Esophagus squamous epithelium (tissue), 5 donors: ENCODE measurements at places on chromosomes 11 and 22.

- no peak for DNase-seq
Observed at GRCh38 chr11:2826679-2827056, 58.9 kb downstream of the CDKN1C start.

DNA sequence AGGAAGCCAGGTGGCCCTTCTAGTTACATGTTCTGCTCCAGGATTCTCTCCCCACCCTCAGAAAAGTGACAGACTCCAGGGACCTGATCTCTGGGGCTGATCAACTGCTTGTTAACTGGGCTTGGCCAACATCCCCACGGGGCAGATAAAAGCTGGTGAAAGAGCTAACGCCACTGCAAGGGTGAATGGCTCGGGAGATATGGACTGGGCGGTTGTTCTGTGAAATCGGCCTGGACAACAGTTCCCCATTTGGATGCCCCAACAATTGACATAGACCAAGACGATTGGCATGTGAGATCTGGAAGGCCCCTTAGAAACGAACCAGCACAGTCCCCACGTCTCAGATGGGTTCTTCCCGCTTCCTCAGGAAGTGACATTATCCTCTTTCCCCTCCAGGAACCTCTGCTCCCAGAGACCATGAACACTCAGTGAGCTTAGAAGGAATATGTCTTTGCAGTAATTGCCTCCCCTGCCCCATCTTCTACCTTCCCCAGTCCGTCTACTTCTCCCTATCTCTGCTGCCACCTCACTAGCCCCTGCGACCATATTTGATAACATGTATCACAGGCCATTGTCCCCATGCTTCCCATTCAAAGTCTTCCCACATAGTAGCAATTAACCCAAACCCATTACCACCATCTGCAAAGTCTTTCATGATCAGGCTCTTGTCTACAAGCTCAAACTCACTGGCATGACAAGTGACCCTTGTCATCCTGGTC is 5.6 kb upstream of the PRG2 start:
- no peak for DNase-seq

GRCh38 chr11:131584785-131585592 is 214.6 kb downstream of the NTM start:
- no peak for DNase-seq

GRCh38 chr11:23668324-23668723 is 808.0 kb upstream of the CCDC179 start:
- DNase-seq: no peak

DNA sequence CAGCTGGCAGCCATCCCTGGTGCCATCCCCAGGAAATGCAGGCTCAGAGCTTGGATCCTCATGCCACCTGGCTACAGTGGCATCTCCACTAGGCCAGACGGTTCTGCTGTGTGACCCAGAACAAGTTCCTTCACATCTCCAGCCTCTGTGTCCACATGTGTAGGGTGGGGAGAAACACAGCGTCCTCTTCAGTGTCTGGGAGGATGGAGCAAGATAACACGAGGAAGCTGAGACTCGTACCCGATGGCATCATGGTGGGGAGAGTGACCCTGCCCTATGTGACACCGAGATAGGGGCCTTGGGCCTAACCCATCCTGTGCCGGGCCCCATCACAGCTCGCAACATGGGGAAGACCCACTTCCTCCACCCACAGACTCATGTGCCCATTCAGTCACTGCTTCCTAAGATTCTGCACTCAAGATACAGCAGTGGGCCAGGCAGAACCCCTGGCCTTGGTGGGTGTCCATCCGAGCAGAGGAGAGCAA is 78.5 kb downstream of the MORC2 start:
- DNase-seq: no peak

- no peak for DNase-seq
Observed at GRCh38 chr22:30531651-30532608, 14.6 kb downstream of the SEC14L6 start.
